Progenitor cell of endocrine pancreas (in vitro differentiated cells): ENCODE measurements at places on chromosomes 13 and 19. TPM values are rescaled to one million over a fixed set of nuclear protein-coding genes. Genes with fewer than 3 reads are reported as not detected.

- no peak for DNase-seq
Observed at GRCh38 chr19:23482829-23483228, 87.6 kb upstream of the ZNF91 start.

GRCh38 chr13:96746886-96747285 is 247.4 kb downstream of the OXGR1 start:
- no peak for DNase-seq

- DNase-seq = no peak
Observed at GRCh38 chr19:44776402-44777096, 1.1 kb upstream of the CBLC start.

DNA sequence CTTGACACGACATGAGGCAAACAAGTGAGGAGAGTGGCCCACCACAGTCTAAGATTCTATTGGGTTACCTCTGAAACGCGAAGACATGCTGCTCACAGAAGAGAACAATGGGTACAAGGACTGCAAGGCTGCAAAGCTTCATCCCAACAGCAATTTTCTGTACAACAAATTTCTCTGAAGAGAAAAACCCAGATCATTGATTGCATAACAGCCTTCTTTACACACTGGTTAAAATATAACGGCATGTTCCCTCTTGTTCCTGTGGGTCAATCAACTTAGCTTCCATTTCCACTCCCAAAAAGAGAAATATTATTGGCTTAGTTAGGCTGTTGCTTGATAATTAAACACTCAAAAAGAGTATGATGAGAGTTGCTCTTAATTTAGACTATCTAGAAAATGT is at the start of gene CPB2:
CPB2 (minus strand) TSS at position 166 of the 400 bp plus-strand sequence; CDS start at position 142, 24 bp downstream.
- DNase-seq = no peak

DNA sequence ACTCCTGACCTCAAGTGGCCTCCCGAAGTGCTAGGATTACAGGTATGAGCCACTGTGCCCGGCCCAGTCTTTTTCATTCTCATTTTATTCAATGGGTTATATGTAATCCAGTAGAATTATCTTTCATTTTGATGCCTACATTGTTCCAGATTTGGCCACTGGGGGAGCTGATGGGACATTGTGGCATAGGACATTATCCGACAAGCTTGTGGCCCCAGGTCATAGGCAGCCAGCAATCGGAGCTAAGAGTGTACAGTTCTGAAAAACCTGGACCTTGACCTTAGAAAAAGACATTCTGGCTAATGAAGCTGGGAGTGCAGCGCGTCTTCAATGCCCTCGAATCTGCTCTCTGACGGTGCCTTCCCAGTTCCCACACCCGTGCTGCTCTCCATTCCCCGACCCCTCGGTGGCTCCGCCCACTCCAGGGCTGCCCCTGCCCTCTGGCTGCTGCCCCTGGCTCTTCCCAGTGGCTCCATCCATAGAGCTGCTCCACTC is 108.7 kb downstream of the TEX29 start:
- DNase-seq = peak; percentile 37

- no peak for DNase-seq
Observed at GRCh38 chr19:28292822-28293500, 920.0 kb downstream of the UQCRFS1 start.

DNA sequence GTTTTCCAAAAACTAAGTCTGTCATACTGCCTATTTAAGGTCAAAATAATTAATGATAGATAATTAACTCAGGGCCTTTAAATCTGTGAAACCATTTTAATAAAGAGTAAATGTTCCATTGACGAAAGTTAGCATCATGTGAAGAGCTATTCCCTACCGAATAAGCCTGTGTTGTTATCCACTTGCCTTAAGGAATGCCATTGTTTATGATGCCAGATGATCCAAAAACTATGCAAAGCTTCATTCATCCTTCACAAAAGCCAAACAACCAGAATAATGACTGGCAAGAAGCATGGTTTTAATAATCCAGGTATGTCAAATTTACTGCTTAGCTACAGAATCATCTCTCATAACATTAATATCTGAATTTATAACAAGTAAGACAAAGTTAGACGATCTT is 6.5 kb upstream of the GPC6 start:
- DNase-seq = no peak

DNA sequence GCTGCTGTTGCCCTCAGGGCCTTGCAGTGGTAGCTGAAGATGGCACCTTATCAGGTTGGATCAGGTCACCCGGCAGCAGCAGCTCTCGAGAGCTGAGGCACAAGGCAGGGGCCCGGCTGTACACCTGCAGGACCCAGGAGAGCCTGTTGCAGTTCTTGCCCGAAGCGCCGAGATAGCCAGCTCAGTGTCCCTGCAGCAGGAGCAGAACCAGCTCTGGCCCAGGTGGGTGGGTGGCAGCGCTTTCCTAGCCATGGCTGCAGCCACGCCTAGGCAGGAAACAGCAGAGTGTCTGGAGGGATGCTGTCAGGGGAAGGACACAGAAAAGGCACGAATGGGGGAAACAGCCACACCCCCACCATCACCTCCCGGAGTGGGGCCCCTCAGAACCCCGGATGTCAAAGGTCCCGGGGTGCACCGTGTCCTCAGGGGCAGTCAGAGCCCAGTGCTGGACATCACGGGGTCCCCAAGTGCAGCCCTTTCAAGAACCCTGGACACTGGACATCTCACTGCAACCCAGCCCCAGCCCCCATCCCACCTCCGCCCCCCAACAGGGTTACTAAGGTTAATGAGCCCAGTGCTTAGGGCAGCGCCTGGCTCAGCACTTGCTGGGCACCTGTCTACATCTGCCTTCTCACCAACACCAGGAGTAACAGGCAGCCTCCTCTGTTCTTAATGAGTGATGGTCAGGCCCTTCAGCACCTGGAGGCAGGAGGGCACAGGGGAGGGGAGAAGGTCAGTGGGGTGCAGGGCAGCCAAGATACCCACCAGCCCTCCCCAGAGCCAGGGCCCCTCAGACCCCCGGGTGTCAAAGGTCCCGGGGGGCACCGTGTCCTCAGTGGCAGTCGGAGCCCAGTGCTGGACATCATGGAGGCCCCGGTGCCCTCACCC is 8.7 kb downstream of the ACP4 start:
- DNase-seq = no peak

DNA sequence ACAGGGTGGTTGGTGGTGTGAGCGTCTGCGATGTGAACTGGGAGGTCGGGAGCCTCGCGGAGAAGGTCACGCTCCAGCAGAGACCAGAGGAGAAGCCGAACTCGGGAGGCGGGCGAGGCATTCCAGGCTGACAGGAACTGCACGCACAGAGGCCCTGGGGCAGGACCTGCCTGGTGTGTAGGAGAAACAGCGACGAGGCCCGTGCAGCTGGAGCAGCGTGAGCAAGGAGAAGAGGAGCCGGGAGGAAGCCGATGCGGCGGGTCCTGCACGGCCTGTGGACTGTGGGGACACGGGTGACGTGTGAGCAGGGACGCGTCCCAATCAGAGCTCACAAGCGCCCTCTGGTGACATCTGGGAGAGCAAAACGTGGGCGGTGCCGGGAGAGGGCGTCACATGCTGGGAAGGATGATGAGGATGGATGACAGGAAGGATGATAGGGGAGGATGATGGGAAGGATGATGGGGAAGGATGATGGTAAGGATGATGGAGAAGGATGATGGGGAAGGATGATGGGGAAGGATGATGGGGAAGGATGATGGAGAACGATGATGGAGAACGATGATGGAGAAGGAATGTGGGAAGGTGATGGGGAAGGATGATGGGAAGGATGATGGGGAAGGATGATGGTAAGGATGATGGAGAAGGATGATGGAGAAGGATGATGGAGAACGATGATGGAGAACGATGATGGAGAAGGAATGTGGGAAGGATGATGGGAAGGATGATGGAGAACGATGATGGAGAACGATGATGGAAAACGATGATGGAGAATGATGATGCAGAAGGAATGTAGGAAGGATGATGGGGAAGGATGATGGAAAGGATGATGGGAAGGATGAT is 16.1 kb upstream of the MADCAM1 start:
- peak; percentile 55 for DNase-seq

GRCh38 chr13:44159633-44160279 is 213.9 kb upstream of the SERP2 start:
- DNase-seq = no peak

DNA sequence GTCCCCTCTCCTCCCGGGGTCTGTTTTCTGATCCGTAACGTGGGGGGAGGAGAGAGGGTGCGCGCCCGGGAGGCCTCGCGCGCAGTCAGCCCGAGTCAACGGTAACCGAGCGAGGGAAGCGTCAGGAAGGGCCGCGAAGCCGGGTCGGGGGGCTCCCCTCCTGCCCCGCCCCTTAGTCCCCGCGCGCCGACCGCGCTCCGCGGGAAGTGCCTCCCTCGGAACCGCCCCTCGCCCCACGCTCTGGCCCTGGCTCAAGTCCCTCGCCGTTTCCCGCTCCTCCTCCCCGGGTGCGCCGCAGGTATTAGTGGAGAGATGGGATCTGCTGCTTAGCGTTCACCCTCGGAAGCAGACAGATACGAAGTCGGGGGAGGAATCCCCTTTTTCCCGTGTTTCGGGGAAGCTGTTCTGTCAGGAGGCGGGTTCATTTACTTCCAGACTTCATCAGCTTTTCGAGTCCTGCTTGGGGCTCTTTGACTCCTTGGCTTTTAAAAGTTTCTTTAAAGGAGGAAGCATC is 770 bp downstream of the HNRNPM start:
- DNase-seq = peak; percentile 47

DNA sequence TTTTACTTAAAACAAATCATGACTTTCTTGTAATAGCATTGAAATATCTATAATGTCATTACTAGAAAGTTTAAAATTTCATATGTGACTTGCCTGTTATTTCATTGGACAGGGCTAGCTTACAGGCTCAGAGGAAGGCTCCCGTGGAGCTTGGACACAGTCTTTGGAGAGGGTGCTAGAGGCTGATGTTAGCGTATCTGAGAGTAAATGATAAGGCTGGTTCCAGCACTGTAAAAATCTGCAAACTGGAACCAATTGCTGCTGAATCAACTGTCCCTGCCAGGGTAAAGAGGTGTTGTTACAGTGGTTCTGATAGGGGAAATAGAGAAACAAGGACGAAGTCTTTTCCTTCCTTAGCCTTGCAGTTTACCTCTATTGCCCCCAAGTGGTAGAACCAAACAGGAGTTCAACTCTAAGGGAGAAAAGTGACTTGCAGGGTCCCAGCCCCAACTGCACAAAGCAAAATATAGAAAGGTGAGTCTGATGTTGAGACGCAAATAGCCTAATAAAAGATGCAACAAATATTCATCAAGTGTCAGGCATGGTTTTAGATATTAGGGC is 901.7 kb downstream of the DIAPH3 start:
- no peak for DNase-seq

GRCh38 chr13:105719859-105720258 is 815.6 kb downstream of the EFNB2 start:
- no peak for DNase-seq

DNA sequence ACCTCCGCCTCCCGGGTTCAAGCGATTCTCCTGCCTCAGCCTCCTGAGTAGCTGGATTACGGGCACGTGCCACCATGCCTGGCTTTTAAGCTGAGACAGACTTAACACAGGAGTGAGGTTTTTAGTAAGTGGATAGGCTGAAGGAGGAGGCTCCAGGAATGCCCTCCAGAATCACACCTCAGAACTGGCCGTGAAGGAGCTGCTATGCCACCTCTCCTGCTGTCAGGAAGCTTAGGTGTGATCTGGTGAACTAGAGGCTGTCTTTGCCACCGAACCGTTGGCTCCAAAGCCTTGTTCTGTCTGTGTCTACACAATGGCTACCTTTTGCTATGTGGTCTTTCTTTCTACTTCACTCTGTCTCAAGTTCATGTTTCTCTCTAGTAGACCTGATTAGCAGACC is 4.2 kb downstream of the PDCD2L start:
- no peak for DNase-seq

- no peak for DNase-seq
Observed at GRCh38 chr19:39471756-39472536, 8.7 kb upstream of the TIMM50 start.

- DNase-seq = no peak
Observed at GRCh38 chr13:49791315-49791710, 1.2 kb downstream of the KPNA3 start.

DNA sequence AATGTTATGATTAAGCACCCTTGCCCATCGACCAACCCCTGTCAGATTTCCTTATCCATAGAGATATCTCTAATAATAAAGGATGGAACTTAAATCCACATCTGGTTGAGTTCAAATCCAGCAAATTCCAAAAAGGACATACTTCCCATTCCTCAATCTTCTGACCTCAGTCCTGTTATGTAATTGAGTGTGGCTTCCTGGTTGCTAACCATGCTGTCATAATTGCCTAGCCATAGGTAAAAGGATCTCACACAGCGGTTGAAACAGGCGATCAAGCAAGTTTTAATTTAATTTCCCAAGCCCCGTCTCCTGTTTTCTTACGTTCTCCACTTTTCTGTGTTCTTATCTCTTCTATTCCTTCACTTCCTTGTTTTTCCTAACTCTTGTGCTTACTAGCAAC is 550.3 kb downstream of the GPC6 start:
- DNase-seq = no peak

DNA sequence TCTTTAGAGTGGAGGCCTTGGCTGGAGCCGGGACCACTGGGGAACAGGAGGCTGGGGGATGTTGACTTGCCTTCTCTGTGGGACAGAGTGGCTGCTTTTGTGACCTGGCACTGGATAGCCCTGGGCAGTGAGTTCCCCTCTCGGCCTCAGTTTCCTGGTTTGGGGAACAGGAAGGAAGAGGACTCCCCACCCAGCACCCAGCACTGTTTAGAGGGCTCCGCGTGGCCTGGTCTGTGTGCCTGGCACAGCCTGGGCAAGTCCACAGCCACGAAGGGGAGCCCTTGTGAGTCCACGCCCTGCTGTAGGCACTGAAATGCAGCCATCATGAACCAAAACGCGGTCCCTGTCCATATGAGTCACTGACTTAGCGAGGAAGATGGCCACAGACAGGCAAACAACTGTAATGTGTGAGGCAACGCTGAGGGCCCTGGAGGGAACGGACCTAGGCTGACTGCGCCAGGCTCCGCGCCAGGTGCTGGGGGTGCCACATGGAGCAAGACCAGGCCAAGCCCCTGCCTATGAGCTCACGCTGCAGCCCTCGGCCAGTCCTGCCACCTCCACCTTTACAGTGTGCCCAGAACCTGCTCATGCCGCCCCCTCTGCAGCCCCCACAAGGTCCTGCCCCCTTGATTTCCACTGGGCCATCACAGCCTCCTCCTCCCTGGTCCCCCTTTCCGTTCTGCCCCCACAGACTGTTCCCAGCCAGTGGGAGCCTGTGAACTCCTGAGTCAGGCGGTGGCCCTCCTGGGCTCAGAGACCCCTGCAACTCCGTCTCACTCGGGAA is 35.5 kb downstream of the PAK4 start:
- DNase-seq = no peak

- no peak for DNase-seq
Observed at GRCh38 chr19:30932854-30933253, 416.4 kb downstream of the TSHZ3 start.

Gene MFSD12
- 71.5 and 75.1 TPM in 2 replicates for total RNA-seq

Gene SEMA6B
- total RNA-seq = 26.6 and 28.3 TPM in 2 replicates

Gene SHANK1
- 0.20 and 0.36 TPM in 2 replicates for total RNA-seq

Gene ATP8B3
- 3.7 and 4.1 TPM in 2 replicates for total RNA-seq

Gene LILRB4
- total RNA-seq = not detected in 2 replicates

Gene GIPR
- total RNA-seq = 26.4 and 27.2 TPM in 2 replicates

Gene KLK8
- total RNA-seq = not detected in 2 replicates
